Gastrocnemius medialis (tissue), 4 donors: ENCODE measurements at places on chromosomes 7 and 10. TPM values are rescaled to one million over a fixed set of nuclear protein-coding genes. Genes with fewer than 3 reads are reported as not detected.

GRCh38 chr10:51433949-51434475, 265.4 kb downstream of the CSTF2T start:
- H3K4me1 ChIP-seq = peaks cover 6% of the 10 kb centered on the region
- H3K36me3 ChIP-seq = no peaks in the 10 kb centered on the region
- H3K27ac ChIP-seq = no peak overlapping the region
- no peak for DNase-seq

DNA sequence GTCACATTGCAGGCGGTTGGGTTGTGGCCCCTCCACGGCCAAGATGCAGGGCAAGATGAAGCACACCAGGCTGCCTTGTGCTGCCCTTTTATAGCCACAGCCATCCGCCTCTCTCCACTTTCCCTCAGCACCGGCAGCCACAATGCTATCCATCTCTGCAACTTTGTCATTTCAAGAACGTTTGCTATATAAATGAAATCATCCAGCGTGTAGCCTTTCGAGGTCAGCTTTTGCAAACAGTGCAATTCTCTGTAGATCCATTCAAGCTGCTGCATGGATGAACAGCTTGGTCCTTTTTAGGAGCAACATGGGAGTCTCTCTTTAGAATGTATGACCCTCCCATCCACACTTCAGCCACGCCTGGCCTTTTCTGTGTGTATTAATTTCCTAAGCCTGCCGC, 6.4 kb upstream of the IL15RA start:
- no peak overlapping the region for H3K4me3 ChIP-seq
- H3K4me1 ChIP-seq = no peaks in the 10 kb centered on the region
- DNase-seq = no peak
- H3K27me3 ChIP-seq = no peaks in the 10 kb centered on the region

- H3K4me1 ChIP-seq = no peaks in the 10 kb centered on the region
- no peak overlapping the region for H3K27ac ChIP-seq
- H3K27me3 ChIP-seq = no peaks in the 10 kb centered on the region
These were observed 38.8 kb downstream of the RAMP3 start for GRCh38 chr7:45196374-45196773.

DNA sequence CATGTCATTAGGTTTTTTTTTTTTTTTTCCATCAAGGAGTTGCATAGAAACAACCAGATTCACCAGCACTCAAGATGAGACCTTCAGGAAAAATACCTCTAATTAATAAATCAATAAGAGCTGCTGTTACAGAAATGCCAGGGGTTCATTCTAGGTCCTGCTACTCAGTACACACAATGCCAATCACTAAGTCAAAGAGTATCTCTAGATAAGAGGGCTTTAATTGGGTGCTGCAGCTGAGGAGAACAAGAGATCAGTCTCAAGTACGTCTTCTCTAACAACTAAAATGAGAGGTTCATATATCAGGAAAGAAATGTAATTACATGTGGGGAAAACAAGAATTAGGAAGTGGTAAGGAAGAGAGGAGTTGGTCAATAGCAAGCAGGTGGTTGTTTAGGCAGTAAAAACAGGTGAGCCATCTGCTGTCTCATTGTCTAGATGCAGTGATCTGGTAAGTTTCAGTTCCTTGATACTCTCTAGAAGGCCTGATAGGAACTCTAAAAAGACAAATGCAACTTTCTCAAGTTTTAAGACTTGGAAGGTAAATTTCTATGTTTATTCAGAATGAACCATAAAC, 272.9 kb upstream of the ZWINT start:
- no peak for DNase-seq
- no peaks in the 10 kb centered on the region for H3K4me1 ChIP-seq
- H3K36me3 ChIP-seq = no peaks in the 10 kb centered on the region
- no peak overlapping the region for H3K4me3 ChIP-seq
- no peaks in the 10 kb centered on the region for H3K27me3 ChIP-seq

Gene OR2A5
- not detected for total RNA-seq
